ENCODE measurements at places on chromosomes 6 and 20. TPM values are rescaled to one million over a fixed set of nuclear protein-coding genes. Genes with fewer than 3 reads are reported as not detected.
A peak's percentile ranks its signal among the peaks of the same experiment; 100 is the strongest.

The FHL5 gene
- 94.5 TPM for polyA plus RNA-seq

GRCh38 chr6:149325648-149326236, 8.2 kb downstream of the TAB2 start:
- H3K36me3 ChIP-seq: no peaks in the 10 kb centered on the region
- no peak overlapping the region for H3K27ac ChIP-seq
- H3K27me3 ChIP-seq: no peaks in the 10 kb centered on the region
- H3K4me1 ChIP-seq: peaks cover 21% of the 10 kb centered on the region

- no peak overlapping the region for H3K27ac ChIP-seq
- H3K36me3 ChIP-seq: no peaks in the 10 kb centered on the region
- no peak overlapping the region for H3K4me3 ChIP-seq
- DNase-seq: peak; percentile 80
- H3K27me3 ChIP-seq: no peaks in the 10 kb centered on the region
Observed at GRCh38 chr6:43972913-43973300, 154.3 kb downstream of the MRPL14 start.

The TMEM74B gene
- 3.9 TPM for polyA plus RNA-seq

The MICB gene
- polyA plus RNA-seq: 4.1 TPM

GRCh38 chr6:90209527-90209926, 87.1 kb downstream of the BACH2 start:
- no peak for DNase-seq
- no peak overlapping the region for H3K4me3 ChIP-seq
- no peaks in the 10 kb centered on the region for H3K36me3 ChIP-seq

The HSPA1A gene
- polyA plus RNA-seq: 90.4 TPM

DNA sequence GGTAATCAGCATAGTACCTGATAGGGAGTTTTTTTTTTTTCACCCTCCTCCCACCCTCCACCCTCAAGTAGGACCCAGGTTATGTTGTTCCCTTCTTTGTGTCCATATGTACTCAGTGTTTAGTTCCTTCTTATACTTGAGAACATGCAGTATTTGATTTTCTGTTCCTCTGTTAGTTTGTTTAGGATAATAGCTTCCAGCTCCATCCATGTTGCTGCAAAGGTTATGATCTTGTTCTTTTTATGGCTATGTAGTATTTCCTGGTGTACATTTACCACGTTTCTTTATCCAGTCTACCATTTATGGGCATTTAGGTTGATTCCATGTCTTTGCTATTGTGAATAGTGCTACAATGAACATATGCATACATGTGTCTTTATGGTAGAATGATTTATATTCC, 41.9 kb downstream of the FOXA2 start:
- DNase-seq: no peak
- no peak overlapping the region for H3K4me3 ChIP-seq
- H3K27me3 ChIP-seq: no peaks in the 10 kb centered on the region
- H3K4me1 ChIP-seq: no peaks in the 10 kb centered on the region
- no peak overlapping the region for H3K27ac ChIP-seq

All from testis (tissue), 5 donors.